ENCODE measurements at places on chromosomes 1 and 21.

GRCh38 chr1:86472767-86473166, 4.0 kb downstream of the CLCA1 start:
- no peak for DNase-seq

GRCh38 chr1:78472851-78473496, 17.8 kb upstream of the PTGFR start:
- DNase-seq = no peak

GRCh38 chr1:8431019-8431418, 113.1 kb downstream of the SLC45A1 start:
- DNase-seq = no peak

DNA sequence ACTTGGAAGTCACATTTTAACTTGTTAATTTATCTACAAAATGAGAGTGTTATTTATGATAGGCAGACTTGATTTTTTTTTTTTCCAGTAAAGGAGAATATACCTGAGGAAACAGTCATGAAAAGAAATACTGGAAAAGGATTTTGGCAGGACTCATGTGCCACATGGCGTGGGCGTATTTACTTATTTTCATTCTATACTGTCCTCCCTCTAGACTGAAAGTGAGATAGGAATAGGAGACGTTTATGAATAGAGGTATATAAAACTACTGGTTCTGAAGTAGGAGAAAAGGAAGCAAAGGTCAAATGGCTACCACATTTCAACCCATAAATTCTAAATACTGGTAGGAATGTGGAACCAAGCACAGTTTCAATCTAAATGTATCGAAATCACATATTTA, 94.8 kb upstream of the MPC2 start:
- DNase-seq = no peak

GRCh38 chr1:157566484-157567300, 14.4 kb upstream of the FCRL5 start:
- DNase-seq = no peak

- DNase-seq = no peak
These were observed 23.5 kb downstream of the ASB17 start for GRCh38 chr1:75908717-75909152.

DNA sequence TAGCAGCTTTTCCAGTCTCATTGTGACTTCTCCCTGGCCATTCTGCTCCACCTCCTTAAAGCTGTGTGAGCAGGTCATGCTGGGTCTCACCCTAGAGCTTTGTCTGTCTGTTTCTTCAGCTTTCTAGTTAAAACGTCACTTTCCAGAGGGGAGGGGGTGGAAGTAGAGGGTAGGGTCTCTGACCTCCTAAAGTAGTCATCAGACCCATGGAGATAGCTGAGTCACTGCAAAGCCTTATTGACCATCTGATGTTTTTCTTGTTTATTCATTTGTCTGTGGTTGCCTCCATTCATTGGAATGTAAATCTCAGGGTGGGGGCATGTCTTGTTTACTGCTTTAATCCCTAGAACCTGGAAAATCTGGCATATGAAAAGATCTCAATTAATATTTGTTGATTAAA, 52.7 kb downstream of the ELF3 start:
- no peak for DNase-seq

GRCh38 chr1:225757927-225758656, 19.5 kb upstream of the SRP9 start:
- DNase-seq = no peak
